ENCODE measurements at places on chromosomes 5 and 9. TPM values are rescaled to one million over a fixed set of nuclear protein-coding genes. Genes with fewer than 3 reads are reported as not detected.

Gene TUBB4B
- total RNA-seq: 280 TPM

Gene C9orf43
- 0.22 TPM for total RNA-seq

Gene FAM153A
- 8.6 TPM for total RNA-seq

Gene WDR31
- 2.0 TPM for total RNA-seq

Measured in T-helper 1 cell treated with Interleukin-12 subunit alpha and Interleukin-12 subunit beta and Interleukin-4 antibody, amounts not matched to agents 30 ng/mL and 1 ng/mL, for 36 hours (primary cell).